ENCODE measurements at places on chromosomes 7 and 10.

DNA sequence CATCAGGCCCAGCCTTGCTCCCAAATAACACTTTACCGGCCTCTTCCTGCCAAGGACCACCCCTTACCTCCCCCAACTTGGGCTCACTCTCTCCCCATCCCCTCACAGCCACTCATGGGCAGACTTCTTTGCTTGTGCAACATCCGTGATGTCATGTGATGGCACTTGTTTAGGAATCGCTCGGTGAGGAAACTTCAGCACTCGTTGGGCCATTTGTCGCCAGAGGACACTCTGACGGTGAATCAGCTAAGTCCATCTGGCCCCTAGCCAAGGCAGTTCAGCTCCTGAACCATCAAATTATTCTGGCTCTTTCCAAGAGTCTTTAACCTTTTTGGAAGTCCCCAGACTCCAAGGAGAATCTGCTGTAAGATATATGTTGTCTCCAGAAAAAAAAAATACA is 19.2 kb downstream of the BTBD16 start:
- DNase-seq, result peak; percentile 40

DNA sequence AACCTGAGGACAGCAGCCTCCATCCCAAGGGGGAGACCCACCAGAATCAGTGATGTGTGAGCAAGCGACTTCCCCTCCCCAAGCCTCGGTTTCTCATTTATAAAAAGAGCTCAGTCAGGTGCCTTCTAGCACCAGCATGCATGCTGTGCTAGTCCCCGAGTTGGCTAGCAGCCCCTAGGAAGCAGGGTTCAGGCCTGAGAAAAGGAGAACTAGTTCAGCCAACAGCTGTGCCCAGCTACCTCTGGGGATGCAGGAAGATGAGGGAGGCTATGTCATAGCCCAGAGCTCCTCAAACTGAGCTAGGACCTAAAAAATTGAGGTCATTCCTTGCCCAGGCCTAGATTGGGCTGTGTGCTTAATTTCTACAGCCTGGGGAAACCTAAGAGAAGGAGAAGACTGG is 13.7 kb downstream of the DRGX start:
- no peak for DNase-seq

- DNase-seq, result peak; percentile 55
Measured at GRCh38 chr7:41702635-41703371, at the start of gene INHBA. INHBA (minus strand) TSS chr7:41703090; CDS start chr7:41700374, 2,716 bp downstream.

GRCh38 chr7:83672157-83672556 is 23.2 kb upstream of the SEMA3E start:
- DNase-seq, result no peak

- DNase-seq, result no peak
Measured at GRCh38 chr10:78197628-78198272, 164.1 kb downstream of the RPS24 start.

DNA sequence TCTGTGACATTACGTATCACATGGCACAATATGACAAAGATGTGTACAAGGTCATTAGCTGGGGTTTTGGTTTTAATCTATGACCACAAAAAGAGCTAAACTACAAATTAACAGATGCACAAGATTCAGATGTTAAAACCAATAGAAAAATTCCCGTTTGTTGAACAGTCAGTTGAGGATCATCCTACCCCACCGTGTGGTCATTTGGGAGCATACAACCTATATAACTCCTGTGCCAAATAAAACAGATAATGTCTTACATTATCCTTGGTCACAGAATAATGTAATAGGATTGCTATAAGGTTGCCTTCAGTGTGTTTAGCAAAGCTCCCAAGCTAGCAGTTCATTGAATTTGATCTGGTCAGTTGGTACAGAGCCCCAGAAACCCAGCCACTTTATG is 28.2 kb downstream of the ASNS start:
- DNase-seq, result peak; percentile 20

DNA sequence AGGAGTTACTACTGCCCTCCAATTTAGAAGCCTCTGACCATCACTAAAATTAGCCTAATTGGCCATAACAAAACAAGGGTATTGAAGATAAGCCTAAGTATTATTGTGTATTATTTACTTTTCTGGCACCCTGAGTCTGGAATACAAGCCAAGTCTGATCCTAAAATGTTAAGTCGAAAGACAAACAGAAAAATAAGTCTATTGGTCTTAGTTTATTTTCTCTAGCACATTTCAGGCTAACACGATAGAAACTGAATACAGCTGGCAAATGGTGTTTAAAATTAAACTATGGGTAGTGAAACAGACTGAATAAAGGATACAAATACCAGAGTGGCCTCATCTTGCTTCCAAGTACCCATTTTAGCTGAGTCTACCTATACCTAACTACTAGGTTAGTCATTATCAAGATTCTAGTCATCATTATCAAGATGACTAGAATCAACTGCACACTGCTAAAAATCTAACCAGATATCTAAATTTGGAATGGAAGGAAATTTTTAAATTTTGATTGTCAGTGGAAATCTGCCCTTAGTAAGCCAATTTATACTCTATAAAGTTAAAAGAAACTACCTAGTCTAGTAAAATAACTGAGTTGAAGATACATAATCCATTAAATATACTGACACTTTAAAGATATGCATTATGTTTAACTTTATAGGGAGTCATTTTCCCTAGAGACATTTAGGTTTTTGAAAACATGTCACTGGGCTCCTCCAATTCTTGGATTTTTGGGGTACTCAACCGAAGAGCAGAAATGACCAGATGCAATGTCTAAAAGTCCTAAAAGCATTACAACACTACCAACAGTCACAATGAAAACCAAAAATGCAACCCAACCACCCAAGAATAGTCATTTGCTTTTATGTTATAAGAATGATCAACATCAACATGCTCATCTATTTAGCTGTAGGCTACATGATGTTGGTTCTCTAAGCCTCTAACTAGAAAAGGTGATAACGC is 80.9 kb downstream of the NT5C2 start:
- peak; percentile 31 for DNase-seq

DNA sequence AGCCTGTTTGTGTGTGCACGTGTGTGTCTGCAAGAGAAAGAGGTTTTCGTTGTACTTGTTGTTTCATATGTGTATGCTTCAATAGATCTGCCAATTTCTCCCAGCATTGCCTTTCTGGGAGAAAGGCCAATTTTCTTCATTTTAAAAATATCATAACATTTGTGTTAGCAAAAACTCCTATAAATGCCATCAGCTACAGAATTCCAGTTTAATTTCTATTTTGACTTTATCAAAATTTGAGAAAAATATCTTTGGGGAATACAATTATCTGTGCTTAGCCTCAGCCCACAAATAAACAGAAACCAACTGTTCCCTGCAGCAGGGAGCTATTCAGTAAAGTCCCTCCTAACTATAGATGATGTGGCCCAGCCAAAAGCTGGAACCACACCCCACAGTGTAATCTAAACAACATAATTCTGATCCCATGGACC is 68.3 kb upstream of the MGMT start:
- no peak for DNase-seq

DNA sequence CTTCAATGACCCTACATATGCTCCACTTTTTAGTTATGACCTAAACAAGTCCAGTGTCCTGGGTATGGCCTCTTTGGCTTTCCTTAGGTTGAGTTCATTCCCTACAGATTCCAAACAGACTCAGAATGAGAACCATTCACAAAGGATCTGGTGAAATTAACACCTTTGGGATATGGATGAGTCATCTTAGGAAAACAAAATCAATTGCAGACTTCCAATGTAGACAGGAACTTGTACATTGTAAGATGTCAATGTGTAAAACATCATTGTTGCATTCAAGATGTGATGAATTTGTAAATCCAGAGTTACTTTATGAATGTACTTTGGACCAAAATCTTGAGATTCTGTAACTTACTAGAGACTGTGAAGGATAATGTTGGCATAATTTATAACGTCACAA is 43.4 kb upstream of the HECTD2 start:
- no peak for DNase-seq

DNA sequence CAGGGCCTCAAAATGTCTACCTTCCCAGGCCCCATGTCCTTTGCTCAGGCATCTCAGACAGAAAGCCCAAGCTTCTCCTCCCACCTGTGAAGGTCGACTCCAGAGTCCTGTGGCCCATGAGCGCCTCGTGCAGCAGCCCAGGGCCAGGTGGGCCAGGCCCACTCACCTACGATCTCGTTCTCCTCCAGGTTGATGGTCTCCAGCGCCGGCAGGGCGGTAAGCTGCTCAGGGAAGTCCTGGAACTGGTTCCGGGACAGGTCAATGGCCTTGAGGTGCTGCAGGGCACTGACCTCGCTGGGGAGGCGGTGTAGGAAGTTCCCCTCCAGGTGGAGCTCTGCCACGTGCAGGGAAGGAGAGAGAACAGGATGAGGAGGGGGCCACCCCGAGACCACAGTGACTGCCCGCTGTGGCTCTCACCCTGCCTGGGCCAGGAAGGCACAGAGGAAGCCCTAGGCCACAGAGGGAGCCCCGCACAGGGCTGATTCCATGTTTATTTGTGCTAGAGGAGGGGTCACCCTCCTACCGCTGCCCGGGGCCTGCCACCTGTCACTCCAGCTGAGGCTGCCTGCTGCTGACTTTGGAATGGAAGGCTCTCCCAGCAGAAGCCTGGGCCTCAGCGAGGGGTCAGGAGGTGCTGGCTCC is 40.0 kb upstream of the NPFFR1 start:
- DNase-seq, result no peak

DNA sequence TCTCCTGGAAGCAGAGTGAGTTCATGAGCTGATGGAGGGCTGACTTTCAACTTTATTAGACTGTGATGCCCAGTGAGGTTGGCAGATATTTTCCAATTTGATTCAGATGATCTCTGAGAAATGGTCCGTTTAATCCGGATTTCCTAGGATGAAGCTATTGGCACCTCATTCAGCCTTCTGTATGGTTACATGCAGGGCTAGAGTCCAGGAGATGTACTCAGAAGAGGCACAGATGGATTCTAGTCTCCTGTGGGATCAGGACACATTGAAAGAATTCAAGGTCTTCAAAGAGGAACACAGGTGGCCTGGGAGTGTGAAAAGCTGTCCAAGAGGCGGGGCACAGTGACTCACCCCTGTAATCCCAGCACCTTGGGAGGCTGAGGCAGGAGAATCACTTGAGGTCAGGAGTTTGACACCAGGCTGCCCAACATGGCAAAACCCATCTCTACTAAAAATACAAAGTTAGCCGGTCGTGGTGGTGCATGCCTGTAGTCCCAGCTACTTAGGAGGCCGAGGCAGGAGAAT is 23.0 kb upstream of the RHEB start:
- DNase-seq, result no peak

DNA sequence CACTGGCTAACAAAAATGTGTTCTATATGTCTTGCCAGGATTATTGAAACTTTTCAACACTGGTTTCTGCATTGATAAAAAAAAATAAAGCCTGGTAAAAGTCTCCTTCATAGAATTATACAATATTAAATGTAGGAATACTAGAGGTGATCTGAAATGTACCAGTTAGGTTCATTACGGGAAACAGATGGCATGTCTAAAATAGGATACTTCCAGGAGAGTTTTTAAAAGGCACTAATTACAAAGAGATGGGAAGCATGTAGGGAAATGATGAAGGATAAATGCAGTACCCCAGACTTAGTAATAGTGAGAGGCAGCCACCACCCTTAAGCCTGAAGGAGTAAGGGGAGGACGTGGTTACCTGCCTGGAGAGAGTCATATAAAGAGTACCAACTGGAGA is 107.0 kb upstream of the NPSR1 start:
- no peak for DNase-seq

DNA sequence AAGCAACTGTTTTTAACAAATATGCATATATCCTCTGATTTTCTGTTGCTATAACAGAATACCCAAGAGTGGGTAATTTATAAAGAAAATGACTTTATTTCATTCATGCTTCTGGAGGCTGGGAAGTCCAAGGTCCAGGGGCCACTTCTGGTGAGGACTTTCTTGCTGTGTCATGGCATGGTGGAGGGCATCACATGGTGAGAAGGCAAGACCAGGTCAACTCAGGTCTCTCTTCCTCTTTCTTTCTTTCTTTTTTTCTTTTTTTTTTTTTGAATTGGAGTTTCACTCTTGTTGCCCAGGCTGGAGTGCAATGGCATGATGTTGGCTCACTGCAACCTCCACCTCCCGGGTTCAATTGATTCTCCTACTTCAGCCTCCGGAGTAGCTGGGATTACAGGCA is 303.0 kb upstream of the C7orf33 start:
- no peak for DNase-seq

DNA sequence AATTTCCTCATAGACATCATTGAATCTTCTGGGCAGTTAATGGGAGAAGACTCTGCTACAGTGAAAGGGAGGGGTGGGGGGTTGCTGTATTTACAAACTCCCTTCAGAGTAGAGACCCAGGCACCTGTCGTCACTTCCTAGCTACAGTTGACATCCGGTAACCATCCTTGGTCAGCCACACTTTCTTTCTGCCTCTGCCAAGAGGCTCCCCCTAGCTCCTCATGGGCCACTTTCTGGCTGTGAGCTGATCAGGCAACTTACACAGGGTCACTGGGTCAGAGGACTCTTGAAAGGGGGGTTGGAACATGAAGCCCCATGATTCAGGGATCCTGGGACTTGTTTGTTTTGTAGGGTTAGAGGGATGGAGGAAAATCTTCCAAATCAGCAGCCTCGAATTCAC is 1.2 kb downstream of the TECPR1 start:
- DNase-seq, result no peak

DNA sequence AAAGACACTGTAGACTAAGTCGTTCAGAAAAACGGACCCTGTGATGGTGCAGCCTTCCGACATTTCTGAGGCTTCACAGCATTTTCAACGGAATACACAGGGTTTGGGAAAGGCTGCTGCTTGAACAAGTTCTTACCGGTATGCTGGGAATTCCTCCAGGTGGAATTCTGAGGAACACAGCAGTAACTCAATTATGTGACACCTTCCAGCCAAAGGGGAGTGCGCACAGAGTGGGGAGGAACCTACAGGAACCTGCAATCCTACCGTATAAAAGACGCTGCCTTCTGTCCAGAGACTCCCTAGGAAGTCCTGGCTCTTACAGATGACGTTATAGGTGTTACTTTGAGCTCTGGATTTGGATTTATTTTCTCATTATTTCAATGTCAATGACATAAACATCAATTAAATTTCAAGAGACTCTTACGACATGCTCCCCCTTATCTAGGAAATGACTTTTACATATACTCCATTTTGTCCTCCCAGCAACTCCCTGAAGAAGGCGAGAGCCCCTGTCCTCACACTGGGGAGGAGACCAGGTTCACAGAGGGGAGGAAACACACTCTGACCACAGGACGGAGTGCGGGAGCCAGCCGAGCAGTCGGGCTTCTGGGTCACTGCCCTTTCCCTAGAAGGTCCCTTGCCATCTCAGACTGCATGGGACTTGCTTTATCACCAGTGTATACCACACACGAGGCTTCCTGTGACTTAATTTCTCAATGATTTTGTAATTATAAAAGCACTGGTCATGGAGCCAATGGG is 27.9 kb downstream of the VIPR2 start:
- DNase-seq, result no peak

GRCh38 chr10:132417257-132417910 is 20.4 kb downstream of the PWWP2B start:
- no peak for DNase-seq

- no peak for DNase-seq
Measured at GRCh38 chr7:1447551-1448244, 11.6 kb downstream of the MICALL2 start.

DNA sequence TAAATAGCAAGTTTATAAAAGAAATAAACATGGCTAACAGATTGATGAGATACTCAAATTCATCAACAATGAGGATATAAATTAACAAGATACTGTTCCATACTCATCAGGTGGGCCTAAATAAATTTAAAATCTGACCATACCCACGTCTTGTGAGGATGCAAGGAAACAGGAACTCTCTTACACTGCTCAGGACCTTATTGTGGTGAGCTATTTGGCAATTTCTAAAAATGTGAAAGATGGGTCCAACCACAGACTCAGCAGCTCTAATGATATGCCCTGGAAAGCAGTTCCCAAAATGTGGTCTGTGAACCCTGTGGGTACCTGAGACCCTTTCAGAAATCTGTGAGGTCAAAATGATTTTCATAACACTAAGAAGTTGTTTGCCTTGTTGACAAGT is 21.5 kb downstream of the RPP38 start:
- no peak for DNase-seq
